IPS DF 19.7 (cell line): ENCODE measurements at places on chromosomes 5 and 9.

DNA sequence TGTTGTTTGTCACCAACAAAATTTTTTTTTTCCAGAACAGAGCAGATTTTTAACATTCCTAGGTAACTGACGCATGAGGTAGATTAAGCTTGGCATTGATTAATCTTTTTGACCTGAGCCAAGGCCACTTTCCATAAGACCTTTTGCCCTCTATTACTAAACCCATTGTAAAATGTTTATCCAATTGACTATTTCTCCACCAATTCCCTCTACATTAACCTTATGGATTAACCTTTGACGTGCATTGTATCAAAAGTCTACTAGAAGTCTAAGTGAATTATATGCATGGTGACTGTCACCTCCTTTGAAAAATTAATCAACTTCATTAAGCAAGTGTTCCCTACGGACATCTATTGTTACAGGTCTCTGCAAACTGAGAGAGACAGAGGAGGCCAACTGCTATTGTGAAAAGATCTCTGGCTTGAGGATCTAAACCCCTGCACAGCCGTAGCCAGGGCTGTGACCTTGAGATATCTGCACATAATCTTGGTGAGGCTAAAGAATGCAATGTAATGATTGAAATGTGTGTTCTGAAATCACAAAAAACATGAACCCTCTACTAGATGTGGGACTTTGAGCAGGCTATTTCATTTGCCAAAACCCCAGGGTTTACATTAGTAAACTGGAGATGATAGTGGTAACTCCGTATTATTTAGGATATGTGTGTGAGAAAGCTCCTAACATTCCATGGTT lies 632.2 kb downstream of the TLR4 start:
- DNase-seq, result no peak

DNA sequence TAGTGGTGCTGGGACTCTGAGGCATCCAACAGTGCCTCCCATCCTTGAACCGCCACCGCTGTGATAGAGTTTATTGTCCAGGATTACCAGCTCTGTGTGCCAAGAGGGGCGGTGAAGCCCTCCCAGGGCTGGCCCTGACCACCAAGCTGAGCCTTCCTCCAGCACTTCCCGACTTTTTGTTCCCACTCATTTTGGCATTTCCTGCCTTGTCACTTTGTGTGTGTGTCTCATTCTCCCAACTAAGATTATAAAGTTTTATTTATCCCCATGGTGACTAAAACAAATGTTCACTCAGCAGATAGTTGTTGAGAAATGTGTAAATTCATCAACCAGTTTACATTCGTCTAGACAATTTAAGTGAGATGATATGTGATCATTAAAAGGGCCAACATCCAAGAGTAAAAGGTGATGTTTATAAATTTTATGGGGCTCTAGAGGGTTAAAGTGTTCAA lies 2.5 kb downstream of the F2R start:
- no peak for DNase-seq

DNA sequence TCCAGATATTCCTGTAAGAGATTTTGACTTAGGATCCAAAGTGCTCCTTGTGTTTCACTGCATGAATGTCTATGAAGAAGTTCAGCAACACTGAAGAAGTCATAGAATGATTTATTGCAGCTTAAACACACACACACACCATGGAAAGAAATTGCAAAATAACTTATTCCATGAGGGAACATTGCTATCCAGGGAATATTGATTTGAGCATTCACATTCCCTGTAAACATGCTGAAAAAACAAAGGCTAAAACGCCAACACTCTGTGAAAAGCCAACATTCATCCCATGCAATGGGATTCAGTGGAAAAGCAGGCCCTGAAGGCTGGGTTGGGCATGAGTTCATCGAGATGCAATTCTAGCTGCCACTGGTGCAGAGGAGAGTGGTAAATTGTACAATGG lies 109.6 kb upstream of the CXCL14 start:
- DNase-seq, result no peak

GRCh38 chr5:26310415-26310814 lies 728.0 kb downstream of the CDH9 start:
- no peak for DNase-seq

- DNase-seq, result no peak
These were observed 331.8 kb downstream of the KDM4C start for GRCh38 chr9:7089406-7090193.

GRCh38 chr9:106062250-106062649 lies 367.9 kb downstream of the TMEM38B start:
- no peak for DNase-seq

DNA sequence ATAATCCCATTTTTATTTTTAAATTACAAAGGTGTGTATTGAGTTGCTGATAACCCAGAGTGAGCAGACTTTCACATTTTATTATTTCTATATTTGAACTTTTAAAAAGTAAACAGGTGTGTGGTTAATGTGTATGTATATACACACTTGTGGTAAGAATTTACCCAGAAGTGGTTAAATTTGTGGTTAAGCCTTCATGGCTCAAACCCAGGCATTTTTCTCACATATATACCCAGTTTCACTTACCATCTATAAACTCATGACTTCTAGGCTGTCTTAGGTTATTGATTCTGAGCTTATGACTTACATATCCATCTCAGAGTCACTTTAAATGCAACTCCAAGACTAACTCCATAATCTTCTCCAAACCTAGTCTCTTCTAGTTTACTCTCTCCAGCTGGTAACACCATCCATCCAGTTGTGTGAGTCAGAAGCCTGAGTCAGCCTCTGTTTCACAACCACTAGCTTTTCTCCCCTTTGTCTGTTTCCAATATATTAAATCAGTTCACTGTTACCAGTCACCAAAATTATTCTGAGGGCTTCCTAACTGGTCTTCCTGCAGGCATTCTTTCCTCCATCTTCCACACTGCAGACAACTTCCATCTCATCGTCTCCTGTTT lies 20.2 kb downstream of the ZBED3 start:
- DNase-seq, result no peak

DNA sequence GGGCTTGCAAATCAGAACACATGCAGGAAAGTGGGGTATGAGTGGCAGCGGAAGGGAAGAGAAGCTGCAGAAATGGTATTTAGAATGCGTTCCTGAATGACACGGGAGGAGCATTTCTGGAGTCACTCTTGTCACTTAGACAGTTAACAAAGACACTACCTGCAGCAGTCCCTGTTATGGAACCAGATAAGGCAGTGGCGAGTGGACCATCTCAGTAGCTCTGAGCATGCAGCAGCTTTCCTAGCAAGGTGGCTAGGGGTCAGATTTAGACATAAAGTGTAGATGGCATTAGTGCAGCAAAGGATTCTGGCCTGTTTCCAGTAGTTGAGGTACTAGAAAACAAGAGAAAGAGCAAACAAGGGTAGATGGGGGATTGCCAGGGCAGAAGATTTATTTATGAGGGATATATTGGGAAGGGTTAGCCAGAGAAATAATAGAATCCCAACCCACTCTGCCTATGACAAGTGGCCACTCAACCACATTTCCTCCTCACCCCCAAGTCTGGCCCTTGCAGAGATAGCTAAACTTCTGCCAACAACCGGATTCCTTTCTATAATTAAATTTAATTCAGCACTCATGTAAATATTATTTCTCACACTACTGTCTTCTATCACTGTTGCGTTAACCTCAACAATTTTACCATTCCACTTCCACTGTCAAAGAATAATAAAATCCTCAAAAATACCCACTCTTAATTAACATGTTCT lies 201.6 kb downstream of the DCP2 start:
- no peak for DNase-seq
